ENCODE measurements at places on chromosomes 16 and 17.

DNA sequence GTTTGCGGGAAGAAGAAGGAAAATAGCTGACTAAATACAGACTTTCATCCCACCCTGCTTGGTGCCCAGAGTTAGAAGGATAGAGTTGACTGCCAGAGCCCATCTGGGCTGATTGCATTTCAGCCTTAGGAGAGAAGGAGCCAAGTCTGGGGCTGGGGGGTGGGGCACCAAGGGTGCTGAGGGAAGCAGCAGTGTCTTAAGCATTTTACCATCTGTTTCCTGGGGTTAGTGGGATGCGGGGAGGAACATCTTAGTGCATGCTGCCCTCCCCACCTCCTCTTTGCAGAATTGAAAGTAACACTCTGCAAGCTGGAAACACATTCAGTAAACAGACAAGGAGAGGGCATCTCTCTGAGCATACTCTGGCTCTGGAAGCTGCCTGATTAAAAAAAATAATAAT lies 1.5 kb upstream of the ARL5C start:
- DNase-seq, result no peak

- peak; percentile 29 for DNase-seq
Measured at GRCh38 chr16:81626181-81626674, 152.9 kb upstream of the PLCG2 start.

GRCh38 chr16:24346734-24347133 lies 90.6 kb downstream of the CACNG3 start:
- no peak for DNase-seq

GRCh38 chr16:13036600-13036999 lies 135.2 kb downstream of the SHISA9 start:
- no peak for DNase-seq

GRCh38 chr17:80558046-80558445 lies 13.4 kb downstream of the RPTOR start:
- no peak for DNase-seq

DNA sequence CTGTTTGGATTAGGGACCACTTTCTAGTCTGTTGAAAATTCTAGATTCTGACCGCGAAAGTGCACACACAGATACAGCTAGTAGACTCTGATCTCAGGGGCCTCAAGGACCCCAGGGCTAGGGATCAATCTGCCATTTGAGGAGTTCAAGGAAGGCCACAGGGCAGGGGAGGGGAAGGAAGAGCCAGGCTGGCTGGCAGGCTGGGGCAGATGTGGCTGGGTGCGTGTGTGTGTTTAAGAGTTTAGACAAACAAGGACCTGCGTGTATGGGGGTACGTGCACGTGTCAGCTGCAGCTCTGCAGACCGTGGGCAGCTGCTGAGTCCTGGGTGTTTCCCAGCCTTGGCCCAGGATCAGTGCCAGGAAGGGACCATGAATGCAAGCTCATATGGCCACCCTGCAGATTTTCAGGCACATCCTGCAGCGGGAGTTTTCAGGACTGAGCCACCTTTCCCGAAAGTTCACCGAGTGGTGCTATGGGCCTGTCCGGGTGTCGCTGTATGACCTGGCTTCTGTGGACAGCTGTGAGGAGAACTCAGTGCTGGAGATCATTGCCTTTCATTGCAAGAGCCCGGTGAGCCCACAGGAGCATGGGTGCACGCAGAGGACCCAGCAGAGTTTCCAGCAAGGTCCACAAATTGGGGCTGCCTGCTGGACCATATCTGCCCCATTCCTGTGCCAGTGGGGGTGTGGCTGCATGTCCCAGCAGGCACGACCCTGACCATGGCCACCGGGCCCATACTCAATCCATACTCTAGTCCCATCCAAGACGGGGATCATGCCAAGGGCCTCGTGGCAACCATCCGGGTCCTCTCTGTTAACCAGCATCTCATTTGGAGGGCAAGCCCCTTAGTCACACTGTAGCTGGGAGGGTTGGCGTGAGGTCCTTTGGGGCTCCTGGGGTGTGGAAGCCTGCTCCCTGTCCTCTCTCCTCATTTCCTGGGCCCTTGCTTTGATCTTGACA lies 10.6 kb downstream of the TRPV2 start:
- DNase-seq, result no peak

GRCh38 chr17:75684924-75685323 lies 17.8 kb downstream of the SAP30BP start:
- no peak for DNase-seq

DNA sequence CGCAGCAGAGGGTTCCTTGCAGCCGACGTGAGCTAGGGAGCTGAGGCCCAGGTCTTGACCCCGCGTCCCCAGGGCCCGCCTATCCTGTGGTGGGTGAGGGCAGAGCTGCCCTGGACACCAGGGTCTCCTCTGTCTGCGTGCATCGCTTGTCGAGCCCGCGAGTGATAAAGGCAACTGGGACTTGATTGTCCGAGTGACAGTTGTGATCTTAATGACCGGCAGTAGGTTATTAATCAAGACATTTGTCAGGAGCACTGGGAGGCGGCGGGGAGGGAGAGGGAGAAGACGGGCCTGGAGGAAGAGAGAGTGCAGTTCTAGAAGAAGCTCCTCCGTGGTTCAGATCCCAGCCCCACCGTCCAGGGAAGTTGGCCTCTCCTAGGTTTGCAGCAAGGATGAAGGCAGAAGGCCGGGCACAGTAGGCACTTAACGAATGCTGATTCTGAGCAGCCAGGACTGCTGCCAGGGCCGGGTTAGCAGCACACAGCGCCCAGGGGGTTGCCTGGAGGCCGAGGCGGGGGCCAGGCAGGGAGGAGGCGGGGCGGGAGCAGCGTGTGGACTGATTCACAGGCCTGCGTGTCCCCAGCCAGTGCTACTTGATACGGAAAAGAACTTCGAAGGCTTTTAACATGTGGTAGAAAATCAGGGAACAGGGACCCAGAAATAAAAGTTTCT lies 11.3 kb upstream of the GSE1 start:
- DNase-seq, result no peak

DNA sequence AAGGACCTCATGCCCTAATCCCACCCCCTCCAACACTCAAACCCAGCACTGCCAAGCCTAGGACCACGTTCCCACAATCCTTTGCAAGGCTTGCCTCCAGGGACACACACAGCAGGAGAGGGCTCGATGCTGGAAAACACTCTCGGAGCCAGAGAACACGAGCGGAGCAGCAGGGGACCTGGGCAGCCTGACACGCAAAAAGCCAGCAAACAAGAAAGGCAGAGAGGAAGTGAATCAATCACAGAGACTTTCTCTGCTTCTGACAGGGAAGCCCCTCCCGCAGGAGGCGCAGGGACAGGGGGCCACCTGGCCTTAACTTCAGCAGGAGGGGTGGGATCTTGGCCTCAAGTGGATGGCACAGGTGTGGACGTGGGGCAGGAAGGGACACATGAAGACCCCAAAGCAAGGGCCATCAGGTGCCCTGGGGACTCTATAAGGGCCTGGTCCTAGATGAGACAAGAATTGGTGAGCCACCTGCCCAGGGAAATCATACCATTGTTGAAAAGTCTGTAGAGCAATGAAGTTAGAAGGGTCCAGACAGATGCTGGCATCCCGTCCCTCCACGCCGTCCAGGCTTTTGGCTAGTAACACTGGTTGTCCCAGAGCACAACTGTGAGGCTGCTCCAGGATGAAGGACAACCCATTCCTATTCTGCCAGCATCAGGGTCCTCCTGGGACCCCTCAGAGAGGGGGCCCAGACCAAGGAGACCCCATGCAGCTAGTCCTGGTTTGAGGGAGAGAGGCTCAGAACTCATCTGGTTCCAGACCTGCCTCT lies 2.2 kb downstream of the SDK2 start:
- DNase-seq, result no peak

DNA sequence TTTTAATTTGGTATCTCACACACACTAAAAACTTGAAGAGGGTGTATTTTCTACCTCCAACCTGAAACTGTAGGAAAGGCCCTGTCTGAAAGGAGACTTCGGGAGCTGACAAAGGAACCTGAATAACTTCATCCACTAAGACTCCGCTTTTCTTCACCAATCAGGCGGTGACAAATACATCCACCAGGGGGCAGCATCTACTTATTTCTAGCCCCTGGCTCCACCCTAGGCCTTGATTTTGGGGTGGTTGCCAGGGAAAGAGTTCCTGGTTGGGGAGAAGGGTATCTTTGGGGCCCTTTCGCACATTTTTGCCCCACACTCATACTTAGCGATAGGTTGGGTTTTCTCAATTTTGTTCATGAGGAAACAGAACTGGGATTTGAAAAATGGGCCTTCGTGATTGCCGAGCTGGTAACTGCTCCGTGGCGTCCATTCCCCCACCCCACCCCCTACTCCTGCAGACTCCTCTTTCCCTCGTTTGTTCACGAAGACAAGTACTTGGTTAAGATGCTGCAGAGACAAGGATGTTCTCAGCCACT lies 4.8 kb upstream of the ARL4D start:
- peak; percentile 82 for DNase-seq

- peak; percentile 12 for DNase-seq
Measured at GRCh38 chr17:49434821-49435670, 20.4 kb upstream of the PHB1 start.

DNA sequence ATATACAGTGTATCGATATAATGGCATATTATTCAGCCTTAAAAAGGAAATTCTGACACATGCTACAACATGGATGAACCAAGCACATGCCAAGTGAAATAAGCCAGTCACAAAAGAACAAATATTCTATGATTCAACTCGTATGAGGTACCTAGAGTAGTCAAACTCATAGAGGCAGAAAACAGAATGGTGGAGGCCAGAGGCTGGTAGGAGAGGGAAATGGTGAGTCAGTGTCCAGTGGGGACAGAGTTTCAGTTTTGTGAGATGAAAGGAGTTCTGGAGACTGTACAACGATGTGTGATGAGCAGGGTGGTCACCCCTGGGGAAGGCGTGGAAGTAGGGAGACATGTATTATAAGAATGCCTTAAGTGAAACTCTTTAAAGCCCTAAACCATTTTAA lies 39.9 kb downstream of the RNF157 start:
- no peak for DNase-seq

- DNase-seq, result no peak
Measured at GRCh38 chr16:57706717-57707116, 12.1 kb downstream of the DRC7 start.

DNA sequence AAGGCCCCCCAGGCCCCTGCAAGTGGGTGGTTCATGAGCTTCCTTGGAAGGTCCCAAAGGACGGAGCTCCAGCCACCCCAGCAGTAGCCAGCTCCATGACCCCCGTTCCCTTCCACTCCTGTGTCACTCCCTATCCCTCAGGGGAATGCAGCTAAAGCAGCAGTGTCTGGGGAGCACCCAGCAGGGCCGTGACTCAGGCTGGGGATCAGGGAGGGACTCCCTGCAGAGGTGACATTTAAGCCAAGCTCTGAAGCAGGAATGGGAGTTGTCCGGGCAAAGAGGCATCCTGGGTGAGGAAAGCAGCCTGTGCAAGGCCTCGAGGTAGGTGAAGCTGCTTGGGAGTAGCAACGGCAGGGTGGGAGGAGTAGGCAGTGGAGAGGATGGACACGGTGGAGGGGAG lies 11.1 kb upstream of the NPTX1 start:
- no peak for DNase-seq

- peak; percentile 64 for DNase-seq
Measured at GRCh38 chr17:17681187-17681743, at the start of gene RAI1. Gene RAI1, plus strand, starts transcription at chr17:17681458. Its CDS starts 111,491 bp downstream, at chr17:17792949.

- no peak for DNase-seq
Measured at GRCh38 chr17:79943347-79944241, 92.1 kb downstream of the TBC1D16 start.

DNA sequence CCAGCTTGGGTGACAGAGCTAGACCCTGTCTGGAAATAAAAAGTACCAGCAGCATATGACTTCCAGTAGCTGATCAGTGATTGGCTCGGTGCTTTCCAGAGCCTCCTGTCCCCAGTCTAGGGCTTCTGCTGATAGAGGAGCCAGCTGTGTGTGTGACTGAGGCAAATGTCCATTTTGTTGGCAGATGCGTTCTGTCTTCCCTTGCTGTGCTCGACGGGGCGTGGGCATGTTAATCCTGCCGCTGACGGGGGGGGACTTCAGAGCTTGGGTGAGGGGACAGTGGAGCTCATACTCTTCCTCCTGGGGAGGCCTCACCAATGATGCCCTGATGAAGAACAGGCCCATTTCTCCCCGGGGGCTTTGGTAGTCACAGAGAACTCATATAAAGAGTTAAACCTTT lies 14.6 kb downstream of the KCTD2 start:
- DNase-seq, result no peak

- DNase-seq, result no peak
Measured at GRCh38 chr17:12485361-12485906, 180.3 kb upstream of the MYOCD start.

DNA sequence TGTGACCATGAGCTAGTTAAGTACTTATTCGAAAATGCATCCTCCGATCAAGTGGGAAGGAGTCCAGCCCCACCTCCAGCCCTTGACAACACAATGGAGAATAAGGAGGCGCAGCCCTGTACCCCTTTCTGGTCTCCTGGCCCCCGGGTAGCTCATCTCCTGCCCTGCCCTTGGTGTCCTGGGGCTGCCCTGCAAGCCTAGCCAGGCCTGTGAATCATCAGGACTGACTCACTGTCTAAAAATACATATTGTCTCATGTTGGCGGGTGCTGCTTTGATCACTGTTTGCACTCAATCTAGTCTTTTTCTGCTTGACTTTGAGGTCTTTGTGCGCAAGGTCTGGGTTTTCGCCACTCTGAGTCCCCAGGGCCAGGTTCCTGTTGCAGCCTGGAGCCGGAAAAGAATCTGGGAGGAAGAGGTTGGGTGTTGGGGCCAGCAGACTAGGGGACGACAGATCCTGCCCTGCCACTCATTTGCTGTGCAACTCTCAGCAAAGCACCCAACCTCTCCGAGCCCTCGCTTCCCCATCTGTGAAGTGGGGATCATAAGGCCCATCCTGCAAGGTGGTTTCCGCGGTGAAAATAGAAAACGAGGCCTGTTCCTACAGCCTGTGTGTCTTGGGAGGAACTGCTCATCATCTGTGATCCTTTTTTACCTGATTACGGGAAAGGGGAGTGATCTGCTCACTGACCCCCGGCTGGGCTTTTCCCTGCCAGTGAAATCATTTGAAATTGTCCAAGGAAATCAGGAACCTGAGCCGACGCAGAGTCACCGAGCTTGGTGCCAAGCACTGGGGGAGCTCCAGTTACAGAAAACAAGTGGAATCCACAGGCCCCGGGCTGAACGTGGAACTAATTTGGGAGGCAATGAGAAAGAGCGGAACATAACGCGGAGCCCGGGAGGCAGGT lies 230.4 kb downstream of the PARN start:
- DNase-seq, result no peak

DNA sequence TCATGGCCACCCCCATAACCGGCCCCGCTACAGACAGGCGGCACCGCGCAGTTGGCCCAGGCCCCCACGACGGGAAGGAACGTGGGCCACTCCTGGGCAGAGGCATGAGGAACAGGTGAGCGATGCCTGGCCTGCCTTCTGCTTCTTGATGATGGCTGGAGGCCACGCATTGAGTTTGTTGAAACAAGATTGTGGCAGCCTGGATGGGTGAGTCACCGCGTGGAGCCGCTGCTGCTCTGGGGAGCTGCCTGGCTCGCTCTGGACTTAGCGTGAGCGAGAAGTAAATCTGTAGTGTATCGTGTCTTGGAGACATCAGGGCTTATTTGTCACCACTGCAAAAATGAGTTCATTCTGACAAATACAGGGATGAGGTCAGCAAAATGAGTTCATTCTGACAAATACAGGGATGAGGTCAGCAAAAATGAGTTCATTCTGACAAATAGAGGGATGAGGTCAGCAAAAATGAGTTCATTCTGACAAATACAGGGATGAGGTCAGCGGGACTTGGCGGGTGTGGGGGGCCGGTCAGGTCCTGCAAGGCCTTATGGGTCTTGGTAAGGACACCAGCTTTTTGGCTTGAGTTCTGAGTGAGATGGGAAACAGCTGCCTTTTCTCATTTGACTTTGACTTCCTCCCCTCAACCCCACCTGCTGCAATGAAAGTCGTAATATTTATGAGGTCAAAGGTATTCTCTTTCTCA lies 93.0 kb downstream of the SEC14L1 start:
- DNase-seq, result no peak

- DNase-seq, result peak; percentile 100
Measured at GRCh38 chr17:1716076-1716911, 6.1 kb upstream of the TLCD2 start.

Measured in activated T-helper 1 cell treated with anti-CD3 and anti-CD28 coated beads, Interleukin-12 subunit alpha, Interleukin-12 subunit beta, Interleukin-2, Interleukin-4 antibody, amounts not matched to agents 30 ng/mL and 10 ng/mL and 1 ng/mL, durations not matched to agents 14 hours and 24 hours and 36 hours (primary cell).